ENCODE measurements at places on chromosomes 11 and 22.

DNA sequence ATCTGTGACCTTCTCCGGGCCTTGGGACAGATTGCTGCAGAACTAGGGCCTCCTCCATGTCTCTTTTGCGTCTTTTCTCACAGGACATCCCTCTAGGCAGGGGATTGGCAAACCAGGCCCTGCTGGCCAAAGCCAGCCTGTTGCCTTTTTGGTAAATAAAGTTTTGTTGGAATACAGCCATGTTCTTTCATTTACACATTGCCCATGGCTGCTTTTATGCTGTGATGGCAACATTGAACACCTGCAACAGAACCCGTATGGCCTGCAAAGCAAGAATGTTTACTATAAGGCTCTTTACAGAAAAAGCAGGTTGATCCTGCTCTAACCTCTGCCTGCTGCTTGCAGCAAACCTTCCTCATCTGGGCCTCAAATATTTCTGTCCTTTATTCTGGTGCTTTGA, 56.8 kb upstream of the B3GAT1 start:
- DNase-seq: no peak

DNA sequence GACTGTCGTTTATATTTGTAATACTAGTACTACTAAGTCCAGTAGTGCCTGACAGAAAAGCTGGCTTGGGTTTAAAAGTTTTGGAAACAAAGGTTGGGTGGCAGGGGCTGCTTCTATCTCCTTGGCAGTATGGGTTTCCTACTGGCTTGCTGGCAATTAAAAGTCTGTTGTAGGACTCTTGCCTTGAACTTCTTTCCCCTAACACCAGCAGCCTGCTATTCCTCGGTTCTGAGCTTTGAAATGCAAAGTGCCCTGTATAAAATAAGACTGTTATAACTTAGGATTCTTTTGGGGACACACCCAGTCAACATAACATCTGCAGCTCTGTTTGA, 1.3 kb downstream of the RNF169 start:
- no peak for DNase-seq

DNA sequence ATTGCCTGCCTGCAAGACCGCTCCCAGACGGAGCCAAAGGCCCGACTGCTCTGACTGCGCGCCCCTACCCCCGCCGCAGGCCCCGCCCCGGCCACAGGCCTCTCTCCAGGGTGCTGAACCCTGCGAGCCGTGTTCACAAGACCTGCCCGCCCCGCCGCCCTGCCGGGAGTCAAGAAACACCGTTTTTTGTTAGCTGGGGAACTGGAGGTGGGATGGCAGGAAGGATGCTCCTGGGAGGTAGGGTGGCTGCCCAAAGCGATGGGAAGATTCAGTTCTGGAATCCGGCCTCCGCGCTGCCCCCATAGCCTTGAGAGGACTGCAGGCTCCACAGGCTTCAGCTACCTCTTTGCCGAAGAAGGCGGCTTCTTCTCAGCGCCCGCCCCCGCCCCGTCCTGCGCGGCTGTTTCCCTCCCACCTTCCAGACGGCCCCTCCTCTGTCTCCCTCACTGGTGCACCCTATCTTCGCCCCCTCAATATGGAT, 2.7 kb upstream of the PDE2A start:
- peak; percentile 92 for DNase-seq

DNA sequence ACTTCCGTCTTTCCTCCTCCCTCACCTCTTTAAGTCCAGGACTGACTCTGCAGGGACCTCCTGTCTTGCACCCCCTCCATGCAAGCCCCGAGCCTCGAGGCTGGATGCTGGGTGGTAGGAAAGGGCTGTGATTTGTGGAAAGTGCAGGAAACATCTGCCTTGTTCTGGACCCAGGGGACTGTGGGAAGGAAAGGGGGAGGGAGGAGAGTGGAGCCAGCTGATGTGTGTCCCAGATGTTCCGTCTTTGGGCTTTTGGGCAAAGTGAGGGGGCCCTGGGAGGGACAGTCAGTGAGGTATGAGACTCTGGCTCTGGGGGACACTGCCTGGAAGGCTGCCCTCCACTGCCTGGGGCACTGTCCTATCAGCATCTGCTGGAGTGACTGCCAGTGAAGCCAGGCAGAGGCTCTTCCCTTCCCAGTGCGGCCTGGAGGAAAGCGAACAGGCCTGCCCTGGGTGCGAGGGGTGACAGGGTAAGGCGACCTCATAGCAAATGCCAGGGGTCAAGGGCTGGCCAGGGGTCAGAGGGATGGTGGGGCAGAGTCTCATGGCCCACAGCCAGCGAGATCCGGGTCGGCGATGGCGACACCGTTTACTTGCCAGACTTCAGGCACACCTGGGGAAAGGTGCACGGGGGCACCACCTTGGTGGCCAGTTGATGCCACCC, 1.7 kb downstream of the MRGPRD start:
- no peak for DNase-seq

- no peak for DNase-seq
Measured at GRCh38 chr11:65217441-65218423, 36.0 kb downstream of the CAPN1 start.

DNA sequence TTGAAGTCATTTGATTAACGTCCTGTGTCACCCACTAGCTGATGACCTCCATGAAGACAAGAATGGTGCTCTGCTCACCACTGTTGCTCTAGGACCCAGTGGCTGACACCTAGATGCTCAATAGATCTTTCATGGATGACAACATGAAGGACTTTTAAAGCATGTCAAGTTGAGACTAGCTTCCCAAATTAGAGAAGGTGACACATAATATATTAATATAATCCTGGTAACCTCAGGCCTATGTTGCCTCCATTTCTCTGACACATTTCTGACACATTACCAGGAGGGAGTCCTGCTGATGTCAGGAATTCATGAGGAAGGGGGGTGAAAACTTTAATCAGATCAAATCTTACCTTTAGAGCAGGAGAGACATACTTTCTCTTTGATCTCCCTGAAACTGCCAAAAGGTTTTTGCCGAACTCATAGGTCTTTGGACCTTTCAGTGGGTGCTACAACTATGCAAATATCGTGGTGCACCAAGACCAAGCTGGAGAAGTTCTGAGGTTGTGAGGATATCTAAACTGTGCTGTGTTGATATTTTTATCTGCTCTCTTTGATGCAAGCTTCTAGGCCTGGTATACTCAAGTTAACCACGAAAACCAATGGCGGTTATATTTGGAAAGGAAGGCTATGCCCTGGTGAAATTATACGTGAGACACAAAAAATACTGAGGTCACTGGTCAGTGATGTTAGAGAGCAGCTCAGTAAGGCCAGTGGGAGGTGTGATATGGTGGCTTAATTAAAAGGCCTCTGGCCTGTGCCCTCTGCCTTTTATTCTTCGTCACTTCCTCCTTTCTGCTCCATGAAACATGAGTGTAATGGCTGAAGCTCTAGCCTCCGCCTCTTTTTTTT, 13.2 kb upstream of the AMPD3 start:
- no peak for DNase-seq

DNA sequence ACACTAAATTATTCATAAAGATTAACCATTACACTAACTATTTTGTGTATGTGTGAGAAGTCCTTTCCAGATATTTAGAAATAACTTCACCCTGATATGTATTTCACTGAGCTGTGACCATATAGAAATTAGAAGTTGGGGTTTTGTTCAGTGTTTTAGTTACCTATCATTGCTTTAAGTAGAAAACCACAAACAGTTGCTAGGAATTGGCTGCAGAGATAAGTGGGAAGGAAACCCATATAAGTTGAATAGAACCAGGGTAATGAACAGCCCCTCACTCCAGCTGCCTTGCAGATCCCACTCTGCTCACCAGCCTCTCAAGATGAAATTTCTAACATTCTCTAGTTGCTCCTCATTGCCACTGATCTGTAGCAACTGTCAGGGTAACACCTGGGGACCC, 10.3 kb downstream of the SRSF8 start:
- DNase-seq: no peak

DNA sequence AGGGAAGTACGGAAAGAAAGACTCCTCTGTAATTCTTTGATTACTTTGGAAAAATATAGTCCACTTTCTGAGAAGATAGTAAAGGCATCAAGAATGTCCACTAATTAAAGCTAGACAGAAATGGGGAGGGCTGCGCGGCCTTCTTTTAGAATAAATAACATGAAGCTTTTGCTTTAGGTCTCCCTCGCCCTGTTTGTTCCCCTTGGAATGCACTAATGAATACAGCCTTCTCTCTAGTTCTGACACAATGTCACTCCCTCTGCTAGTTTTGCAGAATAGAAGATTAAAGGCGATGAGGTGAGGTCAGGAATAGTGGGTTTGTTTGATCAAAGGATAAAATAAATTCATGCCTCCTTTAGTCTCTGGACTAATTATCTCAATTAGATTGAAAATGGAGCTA, 543.9 kb downstream of the OPCML start:
- DNase-seq: no peak

DNA sequence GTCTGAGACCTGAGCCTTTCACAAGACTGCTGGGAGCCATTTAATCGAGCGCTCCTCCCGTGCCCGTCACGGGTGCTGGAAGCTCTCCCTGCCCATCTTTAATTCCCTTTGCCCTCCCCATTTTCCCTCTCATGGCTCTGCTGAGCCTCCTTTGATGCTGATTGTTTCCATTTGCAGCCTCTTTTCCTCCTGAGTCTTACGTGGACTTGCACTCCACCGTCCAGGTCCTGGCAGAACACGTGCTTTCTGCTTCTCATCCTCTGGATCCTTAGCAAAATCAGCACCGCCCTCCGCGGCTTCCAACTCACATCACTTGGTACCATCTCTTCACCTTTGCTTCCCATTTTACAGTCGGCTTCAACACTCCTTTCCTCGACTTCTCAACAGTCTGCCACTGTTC, 7.3 kb downstream of the IFT27 start:
- no peak for DNase-seq

- DNase-seq: peak; percentile 39
Measured at GRCh38 chr11:35419830-35420333, 524 bp upstream of the SLC1A2 start.

DNA sequence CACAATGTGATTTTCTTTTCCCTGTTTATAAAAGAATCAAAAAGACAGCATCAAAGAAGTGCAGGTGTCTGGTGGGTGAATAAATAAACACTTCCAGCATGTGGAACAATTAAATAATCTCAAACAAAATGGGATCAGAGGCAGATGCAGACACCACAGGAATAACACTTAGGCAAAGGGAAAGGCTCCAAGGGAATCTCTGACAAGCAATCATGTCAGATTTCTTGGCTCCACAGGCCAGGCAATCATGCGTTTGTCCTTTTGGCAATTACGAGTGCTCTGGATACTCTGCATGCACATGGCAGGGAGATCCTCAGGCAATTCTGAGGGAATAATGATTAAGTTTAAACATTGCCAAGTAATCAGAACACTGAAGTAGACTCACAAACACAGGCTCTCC, 403.5 kb upstream of the LUZP2 start:
- DNase-seq: no peak

- no peak for DNase-seq
Measured at GRCh38 chr22:40498420-40499208, 128.2 kb downstream of the SGSM3 start.

GRCh38 chr22:37295213-37295886, 13.0 kb downstream of the CYTH4 start:
- no peak for DNase-seq

DNA sequence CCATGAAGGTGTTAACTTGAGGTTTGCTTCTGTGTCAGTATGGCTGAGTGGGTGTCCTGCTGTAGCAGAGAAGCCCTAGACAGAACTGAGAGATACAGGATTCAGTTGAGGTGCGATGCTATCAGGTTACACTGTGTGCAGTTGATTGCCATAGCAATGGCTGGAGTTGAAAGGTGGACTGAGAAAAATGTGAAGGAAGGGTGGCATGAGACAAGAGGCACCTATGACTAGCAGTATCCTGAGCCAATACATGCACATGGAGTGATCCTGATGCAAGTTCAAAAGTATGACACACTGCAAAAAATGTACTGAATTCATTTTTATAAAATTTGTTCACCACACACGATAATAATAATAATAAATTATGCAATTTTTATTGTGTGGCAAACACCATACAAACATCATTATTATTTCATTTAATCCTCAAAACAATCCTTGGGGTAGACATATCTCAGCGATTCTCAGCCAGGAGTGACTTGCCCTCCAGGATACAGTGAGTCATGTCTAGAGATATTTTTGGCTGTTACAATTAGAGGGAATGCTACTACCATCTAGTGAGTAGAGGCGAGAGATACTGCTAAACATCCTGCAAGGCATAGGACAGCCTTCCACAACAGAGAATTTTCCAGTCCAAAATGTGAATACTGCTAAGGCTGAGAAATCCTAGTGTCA, 3.9 kb upstream of the PIWIL4 start:
- no peak for DNase-seq

DNA sequence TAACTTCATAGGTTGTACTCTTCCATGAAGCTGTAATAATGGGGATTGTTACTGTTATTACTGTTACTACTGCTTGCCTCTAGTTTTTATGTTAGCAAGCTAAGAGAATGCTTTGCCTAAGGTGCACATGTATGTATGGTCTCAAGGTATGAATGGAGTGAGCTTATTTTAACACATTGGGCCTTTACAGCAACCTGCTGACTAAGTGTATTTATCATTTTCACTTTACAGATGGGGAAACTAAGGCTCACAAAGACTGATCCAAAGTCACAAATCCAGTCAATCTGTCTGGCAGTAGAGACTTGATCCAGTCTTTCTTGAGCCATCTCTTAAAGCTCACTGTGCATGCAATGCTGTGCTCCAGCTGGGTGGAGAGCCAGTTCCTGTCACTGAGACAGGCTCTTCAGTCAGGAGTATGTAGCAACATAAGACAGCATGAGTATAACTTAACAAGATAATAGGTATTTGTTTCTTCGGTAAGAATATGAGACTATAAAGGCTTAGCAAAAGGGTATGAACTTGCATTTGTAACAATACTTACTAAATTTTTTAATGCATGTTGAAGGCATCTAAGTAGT, 66.5 kb downstream of the PPP2R1B start:
- no peak for DNase-seq

DNA sequence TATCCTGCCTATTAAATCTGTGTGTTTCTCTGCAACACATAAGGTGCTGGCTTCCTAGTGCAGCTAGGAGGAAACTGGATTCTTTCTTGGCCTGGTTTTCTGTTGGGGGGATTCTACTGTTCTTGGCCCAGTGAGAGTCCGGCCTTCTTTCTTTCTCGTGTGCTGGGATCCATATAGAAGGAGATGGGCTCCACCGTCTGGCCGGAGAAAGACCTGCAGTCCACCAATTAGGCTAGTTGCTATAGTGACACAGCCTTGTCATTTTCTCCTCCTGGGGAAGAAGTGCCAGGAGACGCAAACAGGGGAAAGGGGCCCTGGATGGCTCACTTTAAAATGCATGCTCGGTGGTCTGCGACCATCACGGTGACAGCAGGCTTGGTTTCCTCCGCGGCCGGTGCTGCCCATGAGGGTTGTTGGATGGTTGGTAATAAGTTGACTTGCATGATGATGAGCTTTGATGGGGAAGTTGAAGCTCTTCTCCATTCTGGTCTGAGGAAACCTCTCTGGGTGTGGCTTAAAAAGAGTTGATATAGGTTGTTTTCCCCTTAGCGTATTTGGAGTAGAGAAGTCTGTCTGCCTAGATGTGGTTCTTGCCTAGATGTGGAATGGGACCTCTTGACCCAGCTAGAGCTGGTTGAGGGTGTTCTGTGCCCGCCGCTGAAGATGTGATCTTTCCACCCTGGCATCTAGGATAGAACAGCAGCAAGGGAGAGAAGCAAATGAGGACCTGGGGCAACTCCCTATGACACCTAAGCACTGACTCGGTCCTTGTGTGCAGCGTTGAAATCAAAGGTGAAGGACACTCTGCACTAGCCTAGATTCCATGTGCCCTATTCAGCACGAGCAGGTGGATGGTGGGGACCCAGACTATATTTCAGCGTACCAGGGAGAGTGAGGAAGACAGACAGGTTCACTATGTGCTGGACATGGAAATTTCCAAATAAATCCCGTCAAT, 1335.0 kb downstream of the BRD1 start:
- no peak for DNase-seq

GRCh38 chr11:130448416-130449309, at the start of gene ADAMTS15:
Gene ADAMTS15 (plus strand): TSS chr11:130448645. CDS start chr11:130448974, 329 bp downstream.
- peak; percentile 73 for DNase-seq

GRCh38 chr22:46476547-46476941, 60.9 kb downstream of the CELSR1 start:
- no peak for DNase-seq

Data from mesothelial cell of epicardium (in vitro differentiated cells).